Thymus (tissue), 14 donors: ENCODE measurements at places on chromosomes 1 and 21. TPM values are rescaled to one million over a fixed set of nuclear protein-coding genes. Genes with fewer than 3 reads are reported as not detected.
A peak's percentile ranks its signal among the peaks of the same experiment; 100 is the strongest.

- no peaks in the 10 kb centered on the region for H3K36me3 ChIP-seq
- H3K4me3 ChIP-seq = no peak overlapping the region
- H3K27me3 ChIP-seq = no peaks in the 10 kb centered on the region
- no peak for DNase-seq
Observed at GRCh38 chr1:245304698-245305097, 149.9 kb downstream of the KIF26B start.

DNA sequence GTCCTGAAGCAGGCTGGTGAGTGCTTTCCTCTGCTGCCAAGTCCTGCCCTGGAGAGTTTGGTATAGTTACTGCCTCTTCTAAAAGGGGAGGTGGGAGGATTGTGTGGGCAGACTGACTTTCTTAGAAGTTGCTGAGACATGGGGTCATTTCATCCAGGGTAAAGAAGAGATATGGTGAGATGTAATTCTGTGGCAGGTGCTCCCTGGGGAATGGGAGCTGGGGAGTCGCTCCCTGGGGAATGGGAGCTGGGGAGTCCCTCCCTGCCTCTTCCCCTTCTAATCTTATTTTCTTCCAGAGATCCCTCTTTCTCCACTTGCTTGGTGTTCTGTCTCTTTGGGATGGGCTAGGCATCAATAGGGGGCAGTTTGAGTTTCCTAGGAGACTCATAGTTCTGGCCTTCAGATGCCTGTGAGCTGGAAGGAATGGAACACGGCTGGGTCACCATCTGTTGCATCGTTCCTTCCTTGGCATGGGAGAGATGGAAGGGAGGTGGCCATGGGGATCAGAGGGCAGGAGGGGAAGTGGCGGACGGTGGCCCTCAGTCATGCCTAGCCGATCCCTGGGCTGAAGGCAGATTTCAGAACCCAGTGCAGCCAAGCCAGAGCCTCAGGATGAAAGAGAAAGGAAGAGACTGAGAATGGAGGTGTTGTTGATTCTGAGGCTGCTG lies 59.0 kb downstream of the NFASC start:
- H3K36me3 ChIP-seq = no peaks in the 10 kb centered on the region
- H3K27me3 ChIP-seq = peaks cover 31% of the 10 kb centered on the region
- DNase-seq = no peak
- H3K4me1 ChIP-seq = no peaks in the 10 kb centered on the region

- no peak for DNase-seq
- no peak overlapping the region for H3K4me3 ChIP-seq
- H3K4me1 ChIP-seq = peaks cover 3% of the 10 kb centered on the region
- H3K36me3 ChIP-seq = no peaks in the 10 kb centered on the region
- H3K27ac ChIP-seq = no peak overlapping the region
Observed at GRCh38 chr1:116722016-116722838, 32.0 kb upstream of the CD2 start.

GRCh38 chr1:35577071-35577998 lies 4.2 kb downstream of the TFAP2E start:
- peaks cover 58% of the 10 kb centered on the region for H3K27me3 ChIP-seq
- H3K36me3 ChIP-seq = no peaks in the 10 kb centered on the region
- H3K27ac ChIP-seq = no peak overlapping the region
- DNase-seq = peak; percentile 48
- H3K4me3 ChIP-seq = peak overlapping the region; percentile 65

- no peak overlapping the region for H3K4me3 ChIP-seq
- H3K27me3 ChIP-seq = no peaks in the 10 kb centered on the region
- no peak for DNase-seq
- H3K27ac ChIP-seq = no peak overlapping the region
- peaks cover 9% of the 10 kb centered on the region for H3K4me1 ChIP-seq
Observed at GRCh38 chr1:159823406-159823805, 3.3 kb upstream of the SLAMF8 start.

GRCh38 chr1:240138867-240139266 lies 47.2 kb downstream of the FMN2 start:
- H3K27ac ChIP-seq = no peak overlapping the region
- H3K4me3 ChIP-seq = no peak overlapping the region
- DNase-seq = no peak
- H3K4me1 ChIP-seq = no peaks in the 10 kb centered on the region
- no peaks in the 10 kb centered on the region for H3K27me3 ChIP-seq
- H3K36me3 ChIP-seq = no peaks in the 10 kb centered on the region

- H3K27me3 ChIP-seq = peaks cover 40% of the 10 kb centered on the region
- peaks cover 4% of the 10 kb centered on the region for H3K4me1 ChIP-seq
- H3K36me3 ChIP-seq = no peaks in the 10 kb centered on the region
- peak; percentile 53 for DNase-seq
- H3K4me3 ChIP-seq = peak overlapping the region; percentile 48
Observed at GRCh38 chr1:29259802-29260441, 23.6 kb downstream of the PTPRU start.

DNA sequence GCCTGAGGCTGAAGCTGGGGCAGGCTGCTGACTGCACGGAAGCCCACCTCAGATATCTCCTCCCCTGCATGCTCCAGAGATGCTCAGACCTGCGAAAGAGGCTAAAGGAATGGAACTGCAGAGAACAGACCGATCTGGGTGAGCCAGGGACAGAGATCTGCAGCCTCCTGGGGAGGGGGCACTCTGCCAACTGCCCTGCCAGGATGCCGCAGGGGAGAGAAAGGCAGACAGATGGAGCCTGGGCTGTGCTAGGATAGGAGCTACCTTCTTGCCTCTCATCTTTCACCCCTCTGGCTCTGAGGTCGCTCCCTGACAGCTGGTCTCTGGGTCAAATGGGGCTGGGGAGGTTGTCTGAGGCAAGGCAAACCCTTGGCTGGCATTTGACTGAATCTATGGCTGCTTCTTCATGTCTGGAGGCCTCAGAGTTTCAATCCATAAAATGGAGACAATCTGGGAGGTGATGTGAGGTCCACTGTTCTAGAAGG lies 238.2 kb downstream of the GRIK3 start:
- no peak overlapping the region for H3K27ac ChIP-seq
- no peaks in the 10 kb centered on the region for H3K27me3 ChIP-seq
- DNase-seq = no peak
- H3K4me1 ChIP-seq = no peaks in the 10 kb centered on the region
- H3K36me3 ChIP-seq = no peaks in the 10 kb centered on the region

The S100B gene
- 46.3 TPM for polyA plus RNA-seq

The OLIG2 gene
- 0.02 TPM for polyA plus RNA-seq
